ENCODE measurements at places on chromosomes 11 and 22. TPM values are rescaled to one million over a fixed set of nuclear protein-coding genes. Genes with fewer than 3 reads are reported as not detected.

MRPL23 gene
- 47.7 TPM for total RNA-seq

C11orf21 gene
- not detected for total RNA-seq

OR2AG1 gene
- not detected for total RNA-seq

FAM111A gene
- total RNA-seq: 55.3 TPM

BET1L gene
- 25.7 TPM for total RNA-seq

BARX2 gene
- not detected for total RNA-seq

LDHAL6A gene
- not detected for total RNA-seq

OR2AG2 gene
- total RNA-seq: 0.25 TPM

C11orf16 gene
- not detected for total RNA-seq

MAJIN gene
- total RNA-seq: not detected

GRAP2 gene
- total RNA-seq: not detected

MN1 gene
- total RNA-seq: 25.9 TPM

GRCh38 chr11:57214098-57214417, 23.0 kb downstream of the APLNR start:
- peak overlapping the region; percentile 36 for H3K4me3 ChIP-seq
- peak; percentile 26 for DNase-seq
- H3K4me1 ChIP-seq: peaks cover 21% of the 10 kb centered on the region

DNA sequence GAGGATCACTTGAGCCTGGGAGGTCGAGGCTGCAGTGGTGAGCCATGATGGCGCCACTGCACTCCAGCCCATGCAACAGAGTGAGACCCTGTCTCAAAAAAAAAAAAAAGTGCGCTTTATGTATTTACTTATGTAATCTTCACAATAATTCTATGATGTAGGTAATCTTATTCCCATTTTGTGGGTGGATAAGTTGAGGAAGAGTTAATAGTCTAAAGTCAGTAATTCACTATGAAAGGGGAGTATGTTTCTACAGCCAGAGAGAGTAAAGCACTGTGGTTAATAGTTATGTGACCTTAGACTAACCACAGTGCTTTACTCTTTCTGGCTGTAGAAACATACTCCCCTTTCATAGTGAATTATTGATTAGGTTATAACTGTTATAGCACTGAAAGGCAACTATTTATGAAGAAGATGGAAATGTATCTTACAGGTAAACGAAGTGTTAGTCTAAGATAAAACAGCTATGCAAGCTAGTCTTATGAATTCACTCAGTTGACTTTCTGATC, 11.9 kb downstream of the CTR9 start:
- no peak overlapping the region for H3K27ac ChIP-seq
- H3K4me3 ChIP-seq: no peak overlapping the region
- DNase-seq: no peak
- H3K36me3 ChIP-seq: peaks cover 73% of the 10 kb centered on the region
- H3K27me3 ChIP-seq: no peaks in the 10 kb centered on the region

DNA sequence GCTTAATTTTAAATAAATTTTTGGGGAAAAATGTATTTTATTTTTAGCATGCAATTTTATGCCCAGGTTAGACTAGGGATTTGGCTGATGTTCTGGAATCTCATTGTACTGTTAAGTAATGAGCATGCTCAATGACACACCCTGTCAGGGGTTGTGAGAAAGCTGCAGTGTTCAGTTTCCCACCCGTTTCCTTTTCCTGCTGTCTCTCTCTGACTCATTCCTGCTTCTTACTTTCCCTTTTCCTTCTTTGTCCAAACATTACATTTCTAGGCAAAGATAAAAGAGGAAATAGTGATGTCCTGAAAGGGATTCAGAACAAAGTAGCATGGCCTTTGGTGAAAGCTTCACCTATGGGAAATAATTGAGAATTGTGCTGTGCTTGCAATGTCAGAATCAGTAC, 22.7 kb downstream of the OOSP3 start:
- no peak overlapping the region for H3K27ac ChIP-seq
- peak; percentile 64 for DNase-seq
- H3K4me3 ChIP-seq: no peak overlapping the region
- no peaks in the 10 kb centered on the region for H3K36me3 ChIP-seq
- no peaks in the 10 kb centered on the region for H3K4me1 ChIP-seq

- no peaks in the 10 kb centered on the region for H3K36me3 ChIP-seq
- H3K27ac ChIP-seq: peak overlapping the region; percentile 46
- no peak overlapping the region for H3K4me3 ChIP-seq
- peaks cover 42% of the 10 kb centered on the region for H3K4me1 ChIP-seq
Measured at GRCh38 chr11:122642971-122643370, 12.6 kb upstream of the UBASH3B start.

DNA sequence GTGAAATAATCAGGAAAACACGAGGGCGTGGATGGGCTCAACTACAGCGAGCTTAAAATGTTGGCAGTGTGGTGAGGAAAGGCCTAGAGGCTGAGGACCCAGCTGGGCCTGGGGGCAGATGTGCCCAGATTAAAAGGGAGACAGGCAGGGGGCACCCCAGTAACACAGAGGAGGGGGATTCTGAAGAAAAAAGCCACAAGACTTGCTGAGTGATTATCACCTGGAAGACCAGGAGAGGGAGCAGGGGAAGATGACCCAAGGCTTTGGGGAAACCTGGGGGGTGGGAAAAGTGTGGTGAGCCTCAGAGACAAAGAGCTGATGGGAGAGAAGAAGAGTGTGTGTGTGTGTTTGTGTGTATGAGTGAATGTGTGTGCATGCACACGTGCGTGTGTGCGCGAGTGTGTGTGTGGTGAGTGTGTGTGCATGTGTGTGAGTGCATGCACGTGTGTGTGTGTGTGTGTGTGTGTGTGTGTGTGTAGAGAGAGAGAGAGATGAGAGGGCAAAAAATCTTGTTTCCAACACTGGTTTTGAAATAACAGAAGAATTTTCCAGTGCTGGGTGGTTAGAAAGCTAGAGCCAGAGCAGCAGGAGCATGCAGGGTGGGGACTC, 500.5 kb downstream of the BUD13 start:
- DNase-seq: no peak
- no peak overlapping the region for H3K4me3 ChIP-seq
- H3K4me1 ChIP-seq: no peaks in the 10 kb centered on the region
- no peak overlapping the region for H3K27ac ChIP-seq

DNA sequence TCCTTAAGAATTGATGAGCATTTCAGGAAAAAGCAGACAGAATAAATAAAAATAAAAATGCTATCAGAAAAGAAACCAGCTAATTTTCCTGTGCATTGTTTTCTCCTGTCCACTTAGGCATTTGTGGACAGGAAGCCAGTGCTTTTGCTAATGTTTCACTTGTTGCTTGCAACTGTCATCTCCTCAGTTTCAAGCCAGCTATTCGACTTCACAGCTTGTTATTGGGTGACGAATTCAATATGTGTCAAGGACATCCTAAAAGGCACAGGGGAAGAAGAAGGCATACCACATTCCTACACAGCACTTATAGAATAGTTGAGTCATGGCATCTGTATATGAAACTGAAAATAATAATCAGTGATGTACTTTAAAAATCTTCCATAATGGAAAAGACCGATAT, 530.6 kb upstream of the KIRREL3 start:
- no peak for DNase-seq
- no peak overlapping the region for H3K4me3 ChIP-seq
- H3K36me3 ChIP-seq: no peaks in the 10 kb centered on the region
- H3K27me3 ChIP-seq: no peaks in the 10 kb centered on the region
- H3K4me1 ChIP-seq: no peaks in the 10 kb centered on the region
- no peak overlapping the region for H3K27ac ChIP-seq

GRCh38 chr11:111526501-111526900, 11.9 kb downstream of the HOATZ start:
- H3K4me1 ChIP-seq: peaks cover 48% of the 10 kb centered on the region
- no peaks in the 10 kb centered on the region for H3K27me3 ChIP-seq

DNA sequence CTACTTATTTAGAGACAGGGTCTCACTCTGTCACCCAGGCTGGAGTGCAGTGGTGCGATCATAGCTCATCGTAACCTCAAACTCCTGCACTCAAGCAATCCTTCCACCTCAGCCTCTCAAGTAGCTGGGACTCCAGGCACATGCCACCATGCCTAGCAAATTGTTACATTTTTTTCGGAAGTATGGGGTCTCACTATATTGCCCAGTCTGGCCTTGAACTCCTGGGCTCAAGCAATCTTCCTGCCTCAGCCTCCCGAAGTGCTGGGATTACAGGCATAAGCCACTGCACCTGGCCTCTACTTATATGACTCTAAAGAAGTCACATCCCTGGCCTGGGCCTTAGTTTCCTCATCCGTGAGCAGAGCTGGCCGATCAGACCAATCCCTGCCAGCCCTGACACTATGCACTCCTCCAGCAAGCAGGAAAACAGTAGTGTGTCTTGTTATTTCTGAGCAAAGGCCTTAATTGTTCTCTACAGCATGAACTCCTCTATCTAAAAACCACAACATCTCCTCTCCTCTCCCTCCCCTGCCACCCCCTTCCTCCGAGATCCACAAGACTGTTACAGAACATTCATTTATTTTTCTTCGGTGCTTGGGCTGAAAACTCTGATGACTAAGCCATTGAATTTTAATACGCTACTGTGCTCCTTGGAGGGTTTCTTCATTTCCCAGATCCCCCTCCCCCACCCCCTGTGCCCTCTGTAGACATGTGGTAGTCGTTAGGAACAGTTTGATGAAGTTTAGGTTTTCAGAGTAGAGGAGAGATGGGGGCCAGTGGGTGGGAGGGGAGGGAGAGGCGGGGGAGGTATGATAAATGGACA, 91.5 kb downstream of the ABTB2 start:
- no peaks in the 10 kb centered on the region for H3K27me3 ChIP-seq
- H3K4me3 ChIP-seq: peak overlapping the region; percentile 18

DNA sequence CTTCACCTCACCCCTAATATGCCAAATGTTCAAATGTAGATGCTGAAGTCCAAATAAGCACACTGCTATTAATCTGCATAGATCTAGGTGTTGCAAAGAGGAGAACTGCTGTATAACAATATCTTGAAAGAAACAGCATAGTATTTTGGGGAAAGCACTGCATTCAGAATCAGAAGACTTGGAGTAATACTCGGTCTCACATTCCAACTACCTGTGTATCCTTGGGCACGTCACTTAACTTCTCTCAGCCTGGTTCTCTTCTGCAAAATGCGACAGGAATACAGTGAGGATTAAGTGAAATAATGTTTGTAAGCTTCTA, 332 bp upstream of the HMGXB4 start:
- H3K4me1 ChIP-seq: peaks cover 5% of the 10 kb centered on the region
- no peak overlapping the region for H3K27ac ChIP-seq
- no peak for DNase-seq
- no peaks in the 10 kb centered on the region for H3K36me3 ChIP-seq
- H3K4me3 ChIP-seq: peak overlapping the region; percentile 89
- H3K27me3 ChIP-seq: no peaks in the 10 kb centered on the region

DNA sequence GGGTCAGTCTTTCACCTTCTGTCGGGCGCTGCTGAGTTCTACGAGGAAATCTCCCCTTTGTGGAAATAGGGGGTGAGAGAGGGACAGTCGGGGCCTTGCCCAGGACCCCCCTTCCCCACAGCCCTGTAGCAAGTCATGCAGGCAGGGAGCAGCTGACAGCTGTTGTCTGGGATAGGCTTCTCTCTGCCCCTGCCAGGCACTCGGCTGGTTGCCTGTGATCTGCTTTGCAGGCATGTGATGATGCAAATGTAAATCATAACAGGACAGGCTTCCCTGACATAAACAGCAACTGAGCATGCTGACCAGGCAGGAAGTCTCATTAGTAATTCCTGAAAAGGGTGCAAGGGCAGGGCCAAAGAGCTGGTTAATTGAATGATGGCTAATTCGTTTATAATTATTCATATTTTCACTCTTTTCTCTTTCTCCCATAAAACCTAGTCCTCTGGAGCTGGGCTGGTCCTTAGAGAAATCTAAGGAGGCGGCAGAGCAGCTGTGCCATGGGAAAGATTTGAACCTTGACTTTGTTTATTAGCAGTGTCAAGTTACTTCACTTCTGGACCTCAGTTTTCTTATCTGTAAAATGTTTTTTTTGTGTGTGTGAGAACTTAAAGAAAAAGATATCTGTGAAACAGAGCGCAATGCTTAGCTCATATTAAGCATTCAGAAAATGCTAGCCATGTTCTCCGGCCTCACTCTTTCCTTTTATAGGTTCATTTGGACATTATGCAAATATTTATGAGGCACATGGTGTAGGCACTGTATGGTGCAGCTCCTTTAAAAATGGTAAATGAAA, 129.7 kb downstream of the LDLRAD3 start:
- no peaks in the 10 kb centered on the region for H3K27me3 ChIP-seq
- no peaks in the 10 kb centered on the region for H3K36me3 ChIP-seq

GRCh38 chr22:35043252-35043933, 22.6 kb upstream of the ISX start:
- no peaks in the 10 kb centered on the region for H3K36me3 ChIP-seq
- H3K27ac ChIP-seq: no peak overlapping the region
- no peaks in the 10 kb centered on the region for H3K27me3 ChIP-seq
- peak; percentile 16 for DNase-seq

- H3K27ac ChIP-seq: peak overlapping the region; percentile 65
- H3K36me3 ChIP-seq: peaks cover 22% of the 10 kb centered on the region
- DNase-seq: peak; percentile 99
- H3K4me1 ChIP-seq: peaks cover 18% of the 10 kb centered on the region
Measured at GRCh38 chr11:61446211-61446651, 16.3 kb downstream of the SDHAF2 start.

DNA sequence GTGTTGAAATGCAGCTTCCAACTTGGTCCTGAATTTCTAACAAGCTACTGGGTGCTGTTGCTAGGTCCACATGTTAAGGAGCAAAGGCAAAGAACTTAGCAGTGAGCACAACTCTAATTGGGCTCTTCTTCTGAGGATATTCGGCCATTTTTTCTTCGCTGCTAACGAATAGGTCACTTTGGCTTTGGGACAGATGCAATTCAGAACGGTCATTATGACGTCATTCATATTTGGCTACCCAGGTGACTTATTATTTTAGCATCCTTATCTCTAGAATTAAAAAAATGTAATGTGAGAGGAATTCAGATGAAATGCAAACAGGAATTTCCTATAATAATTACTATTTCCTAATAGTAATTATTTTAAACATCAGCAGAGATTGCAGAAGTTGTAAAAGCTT, 13.9 kb downstream of the TMA7B start:
- no peak overlapping the region for H3K27ac ChIP-seq
- H3K4me3 ChIP-seq: no peak overlapping the region
- no peaks in the 10 kb centered on the region for H3K4me1 ChIP-seq
- H3K27me3 ChIP-seq: peaks cover 50% of the 10 kb centered on the region
- DNase-seq: no peak

DNA sequence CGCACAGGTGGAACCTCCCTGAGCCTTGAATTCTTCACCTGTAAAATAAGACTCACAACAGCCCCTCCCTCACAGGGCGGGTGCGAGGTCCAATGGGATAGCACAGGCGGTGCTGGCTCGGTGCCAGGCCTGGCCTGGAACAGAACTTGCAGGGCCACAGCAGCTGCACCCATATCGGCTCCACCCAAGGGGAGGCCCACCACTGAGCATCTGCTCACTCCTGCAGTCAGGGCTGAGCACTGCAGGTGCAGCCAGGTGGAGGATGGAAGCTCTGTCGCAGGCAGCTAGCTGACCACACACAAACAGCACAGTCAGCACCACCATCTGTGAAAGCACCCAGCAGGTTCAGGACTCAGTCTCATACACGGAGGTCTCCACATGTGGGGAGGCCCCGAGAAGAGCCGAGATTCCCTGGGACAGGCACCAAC, 19.6 kb downstream of the VPS37C start:
- peaks cover 20% of the 10 kb centered on the region for H3K4me1 ChIP-seq
- no peaks in the 10 kb centered on the region for H3K36me3 ChIP-seq
- no peak overlapping the region for H3K4me3 ChIP-seq
- DNase-seq: no peak
- no peaks in the 10 kb centered on the region for H3K27me3 ChIP-seq
- H3K27ac ChIP-seq: no peak overlapping the region

- DNase-seq: no peak
- H3K27ac ChIP-seq: no peak overlapping the region
- peaks cover 47% of the 10 kb centered on the region for H3K27me3 ChIP-seq
- no peak overlapping the region for H3K4me3 ChIP-seq
- H3K4me1 ChIP-seq: no peaks in the 10 kb centered on the region
Measured at GRCh38 chr22:36928786-36929535, 15.5 kb downstream of the CSF2RB start.
